NAMALWA (cell line): ENCODE measurements at places on chromosomes 11 and 22.

DNA sequence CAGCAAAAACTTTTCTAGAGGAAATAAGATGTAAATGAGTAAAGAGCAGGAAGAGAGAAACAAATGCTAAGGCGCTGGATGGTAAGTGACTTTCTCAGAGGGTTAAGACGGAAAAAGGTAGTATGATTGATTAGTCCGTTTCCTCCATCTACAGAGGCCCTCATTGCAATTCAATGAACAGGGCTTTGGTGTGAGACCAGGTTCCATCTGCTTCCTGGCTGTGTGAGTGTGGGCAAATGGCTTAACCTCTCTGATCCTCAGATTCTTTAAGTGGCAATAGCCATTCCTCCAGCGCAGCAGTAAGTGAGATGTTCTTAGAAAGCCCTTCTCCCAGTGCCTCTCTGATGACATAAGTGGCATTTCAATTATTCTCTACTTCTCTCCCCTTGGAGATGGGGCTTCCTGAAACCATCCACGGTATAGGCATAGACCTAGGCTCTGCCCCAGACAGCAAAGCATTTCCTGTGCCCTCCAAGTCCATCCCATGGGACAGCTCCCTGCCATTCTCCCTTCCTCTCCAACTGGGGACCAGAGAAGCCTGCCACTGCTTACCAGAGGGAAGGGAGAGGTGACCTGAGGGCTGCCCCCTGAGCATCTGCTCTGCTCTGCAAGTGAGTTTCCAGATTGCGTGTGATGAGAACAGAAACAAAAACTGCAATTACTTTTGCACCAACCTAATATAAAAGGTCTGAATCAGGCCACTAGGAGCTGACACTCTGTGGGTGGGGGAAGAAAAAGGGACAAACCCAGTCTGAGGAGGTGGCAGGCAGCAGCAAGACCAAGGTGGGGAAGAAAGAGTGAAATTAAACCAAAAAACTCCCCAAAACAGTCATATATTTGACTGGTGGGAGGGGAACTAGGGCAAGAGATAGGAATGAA lies 12.7 kb upstream of the CD44 start:
- no peak for DNase-seq

DNA sequence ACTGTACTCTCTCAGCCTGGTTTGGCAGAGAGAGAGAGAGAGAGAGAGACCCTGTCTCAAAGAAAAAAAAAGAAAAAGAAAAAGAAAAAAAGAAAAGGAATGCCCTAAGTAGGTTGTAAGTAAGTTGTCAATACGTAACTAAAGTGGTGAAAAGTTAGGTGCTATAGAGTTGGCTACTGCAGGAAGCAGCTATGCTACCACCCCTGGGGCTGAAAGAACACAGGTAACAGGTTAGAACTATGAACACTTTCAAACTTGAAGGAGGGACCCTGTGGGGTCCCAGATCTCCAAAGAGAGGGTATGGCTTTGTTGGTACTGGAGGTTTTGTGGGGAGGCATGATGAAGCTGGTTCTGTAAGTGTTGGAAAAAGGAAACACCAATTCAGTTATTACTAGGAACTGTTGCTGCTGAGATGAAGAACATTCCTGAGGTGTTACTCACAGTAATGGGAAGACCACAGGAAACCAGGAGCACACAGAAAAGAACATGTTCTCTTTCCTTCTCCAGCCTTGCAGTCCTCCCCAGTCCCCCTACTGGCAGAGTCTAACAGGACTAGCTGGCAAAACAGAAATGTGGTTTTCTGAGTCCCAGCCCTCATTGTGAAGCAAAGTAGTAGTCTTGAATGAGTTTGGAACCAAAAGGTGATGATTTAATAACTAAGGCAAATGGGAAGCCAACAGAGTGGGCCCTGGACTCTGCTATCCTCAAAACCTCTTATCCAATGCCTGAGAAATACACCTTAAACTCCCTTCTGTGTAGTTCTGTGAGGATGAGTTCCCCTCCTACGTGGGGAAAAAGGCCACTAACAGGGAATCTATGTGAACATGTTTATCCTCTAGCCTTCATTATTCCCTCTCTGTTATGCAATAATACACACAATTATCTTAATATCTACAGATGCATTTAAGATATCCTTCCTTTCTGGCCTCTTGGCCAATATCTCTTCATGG lies 427.0 kb upstream of the DDI1 start:
- peak; percentile 25 for DNase-seq

- DNase-seq = peak; percentile 17
These were observed 122.3 kb downstream of the BRD1 start for GRCh38 chr22:49705216-49705971.

GRCh38 chr11:129992161-129992944 lies 10.3 kb downstream of the PRDM10 start:
- DNase-seq = peak; percentile 81

GRCh38 chr11:111726301-111726713 lies 39.9 kb downstream of the PPP2R1B start:
- no peak for DNase-seq

DNA sequence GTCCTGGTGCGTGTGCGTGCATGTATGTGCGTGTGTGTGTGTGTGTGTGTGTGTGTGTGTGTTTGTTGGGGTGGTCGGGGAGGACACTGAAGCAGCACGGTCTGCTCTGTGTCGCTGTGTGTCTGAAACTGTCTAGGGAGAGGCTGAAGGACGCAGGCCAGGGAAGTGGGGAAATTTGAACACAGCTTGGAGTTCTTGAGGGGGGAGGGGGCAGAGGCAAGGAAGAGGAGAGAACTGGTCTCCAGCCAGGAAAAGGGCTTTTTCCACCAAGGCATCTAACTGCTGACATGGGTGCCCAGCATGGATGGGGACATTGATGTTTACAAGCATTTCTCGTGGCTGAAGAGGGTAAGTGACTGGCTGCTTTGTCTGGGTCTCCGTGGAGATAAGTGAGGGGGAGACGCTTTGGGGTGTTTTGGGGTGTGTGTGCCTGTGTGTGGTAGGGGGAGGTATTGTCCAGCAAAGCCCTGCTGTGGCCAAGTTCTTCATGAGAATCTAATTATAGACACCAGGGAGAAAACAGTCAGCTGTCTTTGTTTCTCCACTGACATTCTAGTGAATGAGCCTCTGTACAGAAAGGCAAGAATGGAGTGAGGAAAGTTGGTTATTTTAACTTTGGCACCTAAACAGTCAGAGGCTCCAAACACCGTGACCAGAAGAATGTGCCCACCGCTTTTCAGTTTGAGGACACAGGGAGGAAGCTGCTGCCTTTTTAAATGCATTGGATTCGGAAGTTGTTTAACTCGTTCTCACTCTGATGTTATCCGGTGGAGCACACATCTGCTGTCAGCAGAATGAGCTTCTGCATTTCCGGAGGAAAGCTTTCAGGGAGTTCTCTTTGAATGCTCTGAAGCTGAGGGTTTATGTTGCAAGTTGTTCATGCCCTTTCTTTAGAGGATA lies 63.7 kb downstream of the PPFIBP2 start:
- peak; percentile 15 for DNase-seq

DNA sequence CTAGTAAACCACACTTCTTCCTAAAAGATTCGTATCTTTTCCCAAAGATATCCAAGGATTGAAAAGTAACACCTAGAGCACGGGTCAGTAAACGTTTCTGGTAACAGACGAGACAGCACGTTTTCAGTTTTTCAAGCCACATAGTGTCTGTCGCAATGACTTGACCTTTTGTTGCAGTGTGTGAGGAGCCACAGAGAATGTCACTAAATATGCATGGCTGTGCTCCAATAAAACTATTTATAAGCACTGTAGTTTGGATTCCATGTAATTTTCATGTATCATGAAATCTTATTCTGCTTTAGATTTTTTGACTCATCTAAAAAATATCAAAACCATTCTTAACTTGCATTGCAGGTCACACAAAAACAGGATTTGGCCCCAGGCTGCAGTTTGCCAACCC lies 18.3 kb upstream of the MICAL3 start:
- no peak for DNase-seq
